ENCODE measurements at places on chromosomes 13 and 19.

- DNase-seq: no peak
Measured at GRCh38 chr13:78198821-78199220, 280.2 kb upstream of the EDNRB start.

DNA sequence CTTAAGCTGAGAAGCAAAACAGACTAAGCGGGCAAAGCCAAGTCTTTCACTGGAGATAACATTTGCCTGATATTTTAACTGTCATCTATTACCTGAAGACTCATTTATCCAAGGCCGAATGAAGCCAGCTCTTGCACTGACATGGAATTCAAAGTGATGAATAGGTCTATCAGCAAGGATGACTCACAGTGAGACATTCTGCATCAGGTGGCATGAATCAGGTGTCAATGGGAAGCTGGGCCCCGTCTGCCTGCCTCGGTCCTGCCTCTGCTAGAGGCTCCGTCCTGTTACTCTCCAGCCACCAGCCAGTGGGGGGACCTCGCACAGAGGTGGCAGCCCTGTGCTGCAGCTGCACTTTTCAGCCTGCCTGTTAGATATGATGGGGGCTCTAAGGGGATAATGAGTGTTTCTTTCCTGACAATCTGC lies 23.5 kb downstream of the STARD13 start:
- DNase-seq: peak; percentile 83

GRCh38 chr19:4557971-4558941 lies 1.2 kb downstream of the SEMA6B start:
- DNase-seq: peak; percentile 62

DNA sequence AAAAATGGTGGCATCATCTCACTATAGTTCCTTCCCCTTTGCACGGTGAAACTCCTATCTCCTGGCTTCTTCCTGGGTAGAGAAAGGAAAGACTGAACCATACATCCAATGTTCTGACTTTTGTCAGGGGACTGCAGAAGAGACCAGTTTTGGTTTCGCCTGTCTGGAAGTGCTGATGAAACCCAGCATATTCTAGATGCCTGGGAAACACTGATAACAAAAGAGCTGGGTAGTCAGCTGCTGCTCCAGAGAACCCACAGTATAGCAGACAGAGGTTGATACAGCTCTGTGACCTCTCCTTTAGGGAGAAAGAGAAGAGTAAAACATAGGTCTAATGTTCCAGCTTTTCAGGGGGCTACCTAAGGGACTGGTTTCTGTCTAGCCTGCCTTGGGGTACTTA lies 695.3 kb downstream of the DIAPH3 start:
- no peak for DNase-seq

DNA sequence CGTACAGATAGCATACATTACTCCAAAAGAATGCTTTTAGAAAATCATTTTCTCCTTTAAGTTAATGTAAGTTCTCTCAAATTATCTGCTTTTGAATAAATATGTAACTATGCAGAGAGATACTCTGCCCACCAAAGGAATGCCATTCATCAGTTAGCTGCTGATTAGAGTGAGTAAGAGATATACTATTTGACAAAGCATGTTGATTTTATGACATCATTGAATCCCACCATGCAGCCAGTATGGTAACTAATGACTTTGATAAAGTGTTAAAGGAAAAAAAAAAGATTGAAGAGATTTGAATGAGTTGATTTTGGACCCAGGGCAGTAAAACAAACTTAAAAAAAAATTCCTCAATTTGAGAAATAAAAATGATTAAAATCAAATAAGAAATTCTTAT lies 521.5 kb downstream of the SLITRK6 start:
- peak; percentile 84 for DNase-seq

- no peak for DNase-seq
Measured at GRCh38 chr19:50003254-50003788, 21.9 kb downstream of the VRK3 start.

- DNase-seq: no peak
Measured at GRCh38 chr13:43684963-43685725, 101.6 kb downstream of the ENOX1 start.

GRCh38 chr19:38715555-38715954 lies 28.7 kb downstream of the CAPN12 start:
- no peak for DNase-seq

GRCh38 chr19:50557009-50557613 lies 11.1 kb downstream of the LRRC4B start:
- no peak for DNase-seq

GRCh38 chr13:79780240-79780639 lies 299.3 kb downstream of the NDFIP2 start:
- no peak for DNase-seq

DNA sequence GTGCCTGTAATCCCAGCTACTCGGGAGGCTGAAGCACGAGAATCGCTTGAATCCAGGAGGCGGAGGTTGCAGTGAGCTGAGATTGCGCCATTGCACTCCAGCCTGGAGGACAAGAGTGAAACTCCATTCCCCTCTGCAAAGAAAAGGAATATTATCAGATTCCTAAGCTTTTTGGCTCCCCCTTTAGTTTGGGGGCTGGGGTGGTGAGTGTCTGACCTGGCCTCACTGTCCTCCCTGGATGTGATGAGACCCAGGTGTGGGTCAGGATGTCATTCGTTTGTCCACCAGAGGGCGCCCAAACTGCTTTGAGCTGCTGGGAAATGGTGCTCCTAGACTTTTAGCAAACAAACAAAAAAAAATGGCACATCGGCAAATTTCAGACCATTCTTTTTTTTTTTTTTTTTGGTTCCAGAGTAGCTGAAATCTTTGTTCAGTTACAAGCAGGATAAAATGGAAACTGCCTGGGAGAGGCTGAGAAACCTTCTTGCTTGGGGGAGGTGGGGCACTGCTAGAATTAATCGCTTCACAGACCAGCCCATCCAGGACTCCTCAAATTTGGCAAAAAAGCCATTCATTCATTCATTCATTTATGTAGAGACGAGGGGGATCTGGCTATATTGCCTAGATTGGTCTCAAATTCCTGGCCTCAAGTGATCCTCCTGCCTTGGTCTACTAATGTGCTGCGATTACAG lies 29.4 kb downstream of the SPC24 start:
- DNase-seq: peak; percentile 90

- DNase-seq: peak; percentile 42
Measured at GRCh38 chr13:40445557-40445990, 220.9 kb downstream of the FOXO1 start.

- DNase-seq: no peak
Measured at GRCh38 chr13:47875201-47875600, 125.9 kb downstream of the SUCLA2 start.

DNA sequence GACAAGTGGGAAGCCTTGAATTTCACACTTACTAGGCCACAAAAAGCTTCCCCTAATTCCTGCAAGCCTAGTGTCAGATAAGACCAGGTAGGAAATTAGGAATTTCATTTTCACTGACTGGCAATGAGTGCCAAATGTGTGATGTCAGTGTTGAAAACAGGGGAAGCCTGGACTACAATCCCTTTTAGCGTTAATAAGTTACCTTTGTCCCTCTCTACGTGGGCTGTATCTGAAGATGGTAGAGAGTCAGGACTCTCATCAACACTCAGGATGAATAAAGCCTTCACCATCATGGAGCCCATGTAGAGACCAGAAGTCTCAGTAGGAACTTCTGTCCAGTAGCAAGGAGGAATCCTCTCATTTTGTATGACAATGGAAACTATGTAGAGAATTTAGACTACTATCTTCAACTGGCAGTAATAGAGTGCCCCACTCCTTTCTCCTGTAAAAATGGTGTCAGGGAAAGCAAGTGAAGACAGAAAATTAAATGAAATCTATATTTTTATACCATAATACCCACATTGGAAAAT lies 324.1 kb upstream of the KLHL1 start:
- peak; percentile 77 for DNase-seq

- DNase-seq: no peak
Measured at GRCh38 chr19:6010107-6010506, 32.2 kb upstream of the RANBP3 start.

- DNase-seq: peak; percentile 2
Measured at GRCh38 chr13:55359067-55359466, 1781.7 kb upstream of the PRR20A start.

- DNase-seq: peak; percentile 95
Measured at GRCh38 chr19:34480971-34481841, at the start of gene WTIP. Gene WTIP, plus strand, starts transcription at chr19:34481758. Its CDS starts 217 bp downstream, at chr19:34481975.

DNA sequence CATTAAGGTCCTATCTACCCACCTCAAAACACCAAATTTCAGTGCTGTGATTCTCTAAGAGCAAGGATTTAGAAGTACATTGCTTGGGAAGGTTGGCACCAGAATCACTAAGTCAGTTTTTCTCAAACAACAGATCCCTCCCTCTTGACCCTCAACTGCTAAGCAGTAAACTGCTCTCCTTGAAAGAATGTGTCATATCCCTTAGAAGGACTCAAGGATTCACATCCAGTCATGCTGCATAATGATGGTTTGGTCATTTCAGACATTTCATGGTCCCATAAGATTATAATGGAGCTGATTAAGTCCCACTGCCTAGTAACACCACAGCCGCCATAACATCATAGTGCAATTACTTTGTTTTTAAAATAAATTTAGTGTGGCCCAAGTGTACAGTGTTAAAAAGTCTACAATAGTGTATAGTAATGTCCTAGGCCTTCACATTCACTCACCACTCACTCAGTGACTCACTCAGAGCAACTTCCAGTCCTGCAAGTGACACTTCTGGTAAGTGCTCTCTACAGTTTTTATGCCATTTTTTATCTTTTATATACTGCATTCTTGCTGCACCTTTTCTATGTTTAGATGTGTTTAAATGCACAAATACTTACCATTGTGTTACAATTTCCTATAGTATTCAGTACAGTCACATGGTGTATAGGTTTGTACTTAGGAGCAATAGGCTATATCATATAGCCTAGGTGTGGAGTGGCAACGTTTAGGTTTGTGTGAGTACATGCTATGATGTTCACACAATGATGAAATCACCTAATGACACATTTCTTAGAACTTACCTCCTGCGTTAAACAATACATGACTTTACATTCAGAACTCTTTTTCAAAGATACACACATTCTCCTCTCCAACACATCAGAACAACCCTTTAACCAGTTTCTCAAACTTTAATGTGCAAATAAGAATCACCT lies 15.7 kb upstream of the CCDC169 start:
- no peak for DNase-seq

- DNase-seq: no peak
Measured at GRCh38 chr13:103547914-103548313, 481.7 kb upstream of the SLC10A2 start.

DNA sequence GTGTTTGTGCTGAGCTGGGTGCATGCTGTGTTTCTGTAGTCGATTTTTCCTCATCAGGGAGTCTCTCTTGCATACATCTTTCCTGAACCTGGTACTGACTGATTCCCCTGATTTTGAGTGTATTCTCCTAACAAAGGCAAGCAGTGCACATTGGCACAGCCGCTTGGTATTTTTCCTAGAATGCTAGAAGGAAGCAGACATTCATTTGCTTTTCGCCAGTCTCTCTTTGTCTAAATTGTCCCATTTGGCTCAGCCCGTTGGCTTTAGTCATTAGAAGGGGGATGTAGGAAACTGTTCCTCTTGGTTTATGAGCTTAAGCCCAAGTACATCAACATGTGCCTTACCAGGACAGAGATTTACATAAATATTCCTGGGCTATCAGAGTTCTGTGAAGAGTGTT lies 266.1 kb upstream of the TMTC4 start:
- DNase-seq: no peak
